ENCODE measurements at places on chromosomes 12 and 14.

DNA sequence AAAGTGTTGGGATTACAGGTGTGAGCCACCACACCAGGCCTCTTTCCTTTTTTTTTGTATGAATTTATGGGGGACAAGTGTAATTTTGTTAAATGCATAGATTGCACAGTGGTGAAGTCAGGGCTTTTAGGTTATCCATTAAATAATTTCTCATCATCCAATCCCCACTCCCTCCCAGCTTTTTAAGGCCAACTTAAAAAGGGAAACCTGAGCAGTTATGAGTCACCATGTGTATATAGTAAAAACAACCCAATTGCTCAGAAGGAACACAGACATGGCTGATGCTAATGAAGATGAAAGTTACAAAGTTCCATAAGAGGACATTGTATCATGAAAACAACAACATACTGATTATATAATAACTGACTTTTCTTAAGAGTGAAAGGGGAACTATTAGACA is 25.6 kb upstream of the ARID2 start:
- DNase-seq: peak; percentile 50

GRCh38 chr12:124633365-124634362 is 66.3 kb upstream of the NCOR2 start:
- no peak for DNase-seq

- DNase-seq: no peak
Observed at GRCh38 chr14:79325071-79325470, 886.2 kb downstream of the DIO2 start.

GRCh38 chr14:93970585-93970964 is 5.8 kb downstream of the ASB2 start:
- DNase-seq: peak; percentile 51

- DNase-seq: no peak
Observed at GRCh38 chr14:68513838-68514607, 278.8 kb downstream of the ZFP36L1 start.

- peak; percentile 8 for DNase-seq
Observed at GRCh38 chr12:128818065-128819022, 5.4 kb downstream of the SLC15A4 start.

DNA sequence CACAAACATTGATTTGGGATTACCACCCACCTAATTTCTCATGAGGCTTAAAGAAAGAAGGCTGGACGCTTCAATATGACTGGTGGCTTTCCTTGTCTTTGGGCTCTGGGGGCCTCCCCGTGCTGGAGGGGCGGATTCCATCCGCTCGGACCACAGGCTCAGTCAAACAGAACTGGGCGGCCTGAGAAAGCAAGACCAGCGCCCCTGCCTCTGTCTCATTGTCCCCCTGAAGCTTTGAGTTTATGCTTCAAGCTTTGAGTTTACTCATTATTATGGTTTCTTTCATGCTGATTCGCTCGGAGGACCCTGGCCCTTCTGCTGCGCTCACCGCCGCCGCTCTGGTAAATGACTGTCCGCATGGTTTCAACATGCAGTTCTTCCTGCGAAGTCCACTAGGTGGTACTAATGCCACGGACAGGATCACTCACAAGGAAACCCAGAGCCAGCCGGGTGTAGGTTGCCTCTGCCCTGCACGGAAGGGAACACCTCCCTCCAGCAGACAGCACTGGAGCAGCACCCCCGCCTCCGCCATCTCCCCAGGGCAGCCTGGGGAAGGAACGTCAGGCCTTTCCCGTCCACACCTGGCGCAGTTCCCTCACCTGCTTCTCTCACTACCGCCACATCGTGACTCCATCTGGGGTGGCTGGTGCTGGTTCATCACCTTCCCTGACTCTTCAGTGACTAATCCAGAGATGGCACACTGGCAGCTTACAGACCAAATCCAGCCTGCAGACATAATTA is 13.2 kb upstream of the TIGAR start:
- peak; percentile 82 for DNase-seq

- DNase-seq: no peak
Observed at GRCh38 chr12:1174659-1175058, 183.6 kb downstream of the ERC1 start.

- DNase-seq: peak; percentile 42
Observed at GRCh38 chr12:127941332-127941731, 325.6 kb upstream of the TMEM132C start.

DNA sequence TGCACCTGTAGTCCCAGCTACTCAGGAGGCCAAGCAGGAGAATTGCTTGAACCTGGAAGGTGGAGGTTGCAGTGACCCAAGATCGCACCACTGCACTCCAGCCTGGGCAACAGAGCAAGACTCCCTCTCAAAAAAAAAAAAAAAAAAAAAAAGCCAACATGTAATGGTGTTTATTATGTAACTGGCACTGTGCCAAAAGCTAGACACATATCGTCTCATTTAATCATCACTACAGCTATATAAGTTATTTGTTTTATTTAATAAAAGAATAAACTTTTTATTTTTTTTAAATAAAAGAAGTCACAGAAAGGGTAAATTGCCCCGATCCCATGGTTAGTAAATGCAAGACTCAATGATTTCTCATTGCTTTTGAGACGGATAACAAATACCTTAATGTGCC is 76.9 kb downstream of the PTCSC3 start:
- no peak for DNase-seq

- peak; percentile 15 for DNase-seq
Observed at GRCh38 chr12:873954-874353, 75.5 kb downstream of the RAD52 start.

DNA sequence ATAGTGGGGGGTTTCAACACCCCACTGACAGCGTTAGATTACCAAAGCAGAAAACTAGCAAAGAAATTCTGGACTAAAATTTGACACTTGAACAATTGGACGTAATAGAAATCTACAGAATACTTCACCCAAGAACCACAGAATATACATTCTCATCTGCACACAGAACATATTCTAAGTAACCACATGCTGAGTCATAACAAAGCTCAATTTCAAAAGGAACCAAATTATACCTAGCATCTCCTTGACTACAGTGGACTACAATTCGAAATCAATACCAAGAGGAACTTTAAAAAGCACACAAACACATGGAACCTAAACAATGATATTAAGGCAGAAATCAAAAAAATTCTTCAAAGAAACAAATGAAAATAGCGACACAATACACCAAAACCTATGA is 871.6 kb upstream of the MDGA2 start:
- no peak for DNase-seq

GRCh38 chr14:68409387-68409786 is 383.5 kb downstream of the ZFP36L1 start:
- DNase-seq: no peak

- peak; percentile 56 for DNase-seq
Observed at GRCh38 chr14:55152052-55152753, 23.2 kb downstream of the LGALS3 start.

DNA sequence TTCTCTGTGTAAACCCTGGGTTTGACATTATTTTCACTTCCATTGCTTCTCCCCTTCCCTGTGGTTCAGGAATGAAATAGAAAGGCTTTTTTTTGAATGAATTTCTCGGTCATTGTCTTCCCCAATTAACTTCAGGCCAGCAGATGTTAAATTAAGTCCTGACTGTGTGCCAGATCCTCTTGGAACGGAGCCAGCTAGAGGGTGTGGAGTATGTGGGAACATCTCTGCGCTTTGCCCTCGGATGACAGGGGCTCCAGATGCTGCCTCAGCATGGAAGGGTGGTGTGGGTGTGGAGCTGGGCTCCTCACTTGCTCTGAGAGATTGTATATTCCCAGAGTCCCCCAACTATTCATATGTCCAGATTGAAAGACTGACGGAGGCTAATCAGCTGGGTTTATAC is 13.1 kb downstream of the KRT85 start:
- no peak for DNase-seq

DNA sequence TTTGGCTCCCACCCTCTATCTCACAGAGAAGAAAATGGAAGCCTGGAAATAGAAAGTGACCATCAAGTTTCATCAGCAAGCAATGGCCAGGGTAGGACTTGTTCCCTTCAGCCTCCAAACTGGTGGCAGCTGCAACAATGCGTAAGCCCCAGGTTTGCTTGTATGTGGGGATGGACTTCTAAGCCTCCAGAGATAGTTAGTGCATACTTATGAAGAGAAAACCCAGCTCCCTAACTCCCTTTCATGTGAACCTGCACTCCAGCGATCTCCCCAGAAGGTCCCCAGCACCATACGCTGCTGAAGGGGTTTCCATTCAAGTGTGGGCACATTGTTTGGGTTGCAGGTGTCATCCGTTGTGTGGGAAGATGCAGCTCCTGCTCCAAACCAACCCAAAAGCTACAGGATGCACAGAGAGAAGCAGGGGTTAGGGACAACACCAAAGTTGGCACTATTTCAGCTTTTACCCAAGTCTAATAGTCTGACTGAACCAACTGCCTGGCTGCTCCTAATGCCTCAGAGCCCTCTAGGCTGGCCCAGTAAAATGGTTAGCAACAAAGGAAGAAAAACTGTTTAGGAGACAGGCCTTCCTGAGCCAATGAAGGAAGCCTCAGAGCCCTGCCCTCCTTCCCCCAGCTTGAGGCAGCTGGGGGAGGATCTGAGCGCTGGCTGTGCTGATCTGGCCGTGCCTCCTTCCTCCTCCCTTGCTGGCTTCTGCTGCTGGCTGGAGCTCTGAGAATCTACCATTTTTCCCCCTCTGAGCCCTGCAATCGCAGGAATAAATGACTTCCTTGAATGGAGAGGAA is 12.3 kb downstream of the ZFP36L1 start:
- peak; percentile 65 for DNase-seq

GRCh38 chr12:132478845-132479244 is 11.1 kb upstream of the FBRSL1 start:
- peak; percentile 36 for DNase-seq

DNA sequence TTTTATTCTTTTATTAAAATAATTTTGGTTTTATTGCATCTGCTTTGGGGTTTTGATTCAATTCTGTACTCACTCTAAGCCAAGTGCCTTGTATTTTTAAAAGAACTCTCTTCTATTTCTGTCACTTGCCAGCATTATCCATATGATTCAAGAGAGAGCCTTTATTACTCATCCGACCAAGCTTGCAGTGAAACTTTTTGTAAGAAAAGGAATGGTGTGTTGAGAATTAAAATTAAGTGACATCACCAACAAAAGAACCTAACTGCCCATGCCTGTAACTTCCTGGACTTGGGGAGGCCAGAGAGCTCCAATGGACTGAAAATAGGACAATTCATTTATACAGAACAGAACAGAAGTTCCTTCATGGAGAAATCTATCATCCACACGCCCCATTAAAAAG is 52.1 kb downstream of the GALNT4 start:
- DNase-seq: peak; percentile 76

GRCh38 chr12:6935371-6936193 is 7.8 kb downstream of the ATN1 start:
- peak; percentile 20 for DNase-seq

- DNase-seq: peak; percentile 93
Observed at GRCh38 chr12:12803186-12803585, 10.0 kb upstream of the DDX47 start.

- DNase-seq: no peak
Observed at GRCh38 chr14:23538785-23539184, 12.8 kb downstream of the ZFHX2 start.

GRCh38 chr14:87996291-87996592 is 3.3 kb upstream of the GALC start:
- DNase-seq: no peak

DNA sequence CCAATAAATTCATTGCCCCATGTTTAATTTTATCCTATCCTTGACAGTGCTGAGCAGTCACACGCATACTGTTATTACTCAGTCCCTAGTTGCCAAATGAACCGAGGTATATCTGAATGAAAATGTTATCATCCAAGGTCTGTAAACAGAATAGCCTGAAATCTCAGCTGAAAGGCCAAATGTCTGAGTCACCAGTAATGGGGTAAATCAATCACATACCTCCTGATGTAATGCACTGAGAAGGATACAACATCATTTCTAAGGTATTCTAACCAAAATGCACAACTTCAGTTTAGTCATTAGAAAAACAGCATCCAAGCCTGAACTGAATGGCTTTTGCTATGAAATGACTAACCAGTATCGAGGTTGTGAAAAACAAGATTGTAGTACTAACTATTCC is 228.6 kb downstream of the DPF3 start:
- DNase-seq: peak; percentile 100

GRCh38 chr14:40630471-40630870 is 976.2 kb upstream of the LRFN5 start:
- DNase-seq: no peak

GRCh38 chr14:68211421-68211820 is 391.8 kb downstream of the RAD51B start:
- peak; percentile 15 for DNase-seq

- peak; percentile 17 for DNase-seq
Observed at GRCh38 chr12:85405781-85406522, 125.9 kb downstream of the ALX1 start.

GRCh38 chr12:62917926-62918325 is 17.0 kb downstream of the PPM1H start:
- no peak for DNase-seq

- no peak for DNase-seq
Observed at GRCh38 chr14:33734387-33734786, 216.5 kb downstream of the EGLN3 start.

DNA sequence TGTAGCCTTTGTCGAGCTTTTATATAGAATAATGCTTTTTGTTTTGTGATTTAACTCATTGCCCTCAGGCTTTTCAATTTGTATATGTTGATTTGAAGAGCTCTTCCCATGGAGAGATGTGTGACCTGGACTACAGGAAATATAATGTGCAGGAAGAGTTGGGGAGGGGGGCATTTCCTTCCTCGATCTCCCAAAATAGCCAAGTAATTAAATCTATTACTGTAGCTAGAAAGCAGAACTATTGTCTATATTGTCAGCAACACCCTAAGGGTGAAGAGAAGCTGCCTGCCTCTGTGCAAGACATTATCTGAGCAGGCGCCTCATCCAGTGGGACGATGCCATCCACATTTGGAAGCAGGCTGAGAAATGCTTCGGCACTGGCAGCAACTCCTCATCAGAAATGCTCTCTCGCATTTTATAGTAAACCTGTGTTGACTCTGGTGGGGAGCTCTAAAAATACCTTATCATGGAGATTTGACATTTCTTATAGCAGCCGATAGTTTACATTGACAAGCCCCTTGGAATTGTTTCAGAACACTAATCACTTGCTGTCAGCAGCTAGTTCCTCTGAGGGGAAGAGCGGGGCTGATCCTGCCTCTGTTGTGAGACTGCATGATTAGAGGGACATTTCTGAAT is 392.5 kb upstream of the RGS6 start:
- no peak for DNase-seq

DNA sequence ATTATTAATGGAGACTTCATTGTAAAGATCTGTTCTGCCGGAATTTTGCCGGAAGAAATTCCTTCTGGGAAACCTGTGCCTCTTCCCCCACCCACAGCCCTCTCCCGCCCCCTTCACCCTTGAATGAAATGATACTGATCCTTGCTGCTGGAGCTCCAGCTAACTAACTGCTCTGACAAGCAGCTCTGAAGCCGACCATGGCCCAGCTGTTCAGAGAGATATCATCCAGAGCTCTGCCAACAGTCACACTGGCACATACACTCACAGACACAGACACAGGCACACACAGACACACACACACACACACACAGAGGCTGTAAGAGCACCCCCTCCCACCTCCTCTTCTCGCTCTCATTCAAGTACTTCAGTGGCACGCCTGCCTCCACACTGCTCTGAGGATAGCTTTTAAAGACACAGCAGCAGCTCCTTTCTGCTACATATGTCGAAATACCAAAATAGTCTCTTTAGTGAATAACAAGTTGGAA is 88.6 kb downstream of the R3HDM2 start:
- DNase-seq: no peak
